ENCODE measurements at places on chromosomes 4 and X. TPM values are rescaled to one million over a fixed set of nuclear protein-coding genes. Genes with fewer than 3 reads are reported as not detected.

DNA sequence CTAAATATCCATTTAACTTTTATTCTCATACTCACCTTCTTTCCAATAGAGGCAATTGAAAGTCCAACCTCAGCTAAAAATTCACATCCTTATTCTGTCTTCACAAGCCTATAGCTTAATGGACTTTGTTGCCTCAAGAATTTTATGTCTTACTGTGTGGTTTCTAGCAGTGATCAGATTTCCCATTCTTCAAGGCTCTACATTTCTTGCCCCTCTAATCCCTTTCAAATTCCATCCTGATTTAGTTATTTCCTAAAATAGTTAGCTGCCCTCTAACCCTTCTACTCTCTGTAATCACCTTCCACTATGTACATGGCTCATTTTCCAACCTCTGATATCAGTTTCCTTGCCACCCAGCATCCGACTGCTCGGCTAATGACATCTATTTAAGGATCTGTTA is 204.1 kb upstream of the CENPE start:
- DNase-seq = no peak

DNA sequence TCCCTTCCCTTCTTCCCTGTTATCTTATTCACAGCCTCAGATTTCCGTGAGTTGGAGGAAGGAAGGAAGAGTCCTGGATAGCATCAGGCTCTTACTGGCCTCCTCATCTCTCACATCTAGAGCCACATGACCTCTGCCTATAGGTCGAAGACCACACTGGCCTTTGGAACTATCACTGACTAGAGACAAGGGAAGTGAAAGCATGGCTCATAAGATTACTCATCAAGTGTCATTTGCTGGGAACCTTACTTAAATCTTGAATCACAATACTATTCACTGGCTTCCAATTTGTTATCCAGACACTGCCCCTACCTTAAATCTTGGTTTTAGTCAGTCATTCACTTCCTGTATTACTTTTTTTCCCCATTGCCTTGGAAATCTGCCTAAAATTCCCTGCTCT is 61.6 kb upstream of the MTMR8 start:
- DNase-seq = no peak

GRCh38 chr4:11073621-11074051 is 355.1 kb downstream of the HS3ST1 start:
- no peak for DNase-seq

DNA sequence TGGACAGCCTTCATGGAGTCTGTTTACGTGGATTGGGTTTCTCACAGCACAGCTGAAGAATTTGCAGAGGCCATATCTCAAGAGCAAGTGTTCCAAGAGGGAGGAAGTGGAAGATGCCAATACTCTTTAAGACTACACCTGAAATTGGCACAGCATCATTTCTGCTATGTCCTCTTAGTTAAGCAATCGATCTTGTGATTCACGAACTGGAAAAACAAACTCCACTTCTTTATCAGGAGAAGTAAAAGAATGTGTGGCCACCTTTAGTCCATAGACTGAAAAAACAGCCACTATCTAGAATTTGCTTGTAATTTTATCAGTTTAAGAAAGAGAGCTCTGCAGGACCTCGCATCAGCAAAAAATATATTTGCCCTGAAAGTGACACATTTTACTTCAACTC is 473.1 kb upstream of the ATOH1 start:
- no peak for DNase-seq

Gene MAGEB1
- total RNA-seq = not detected

GRCh38 chr4:110823251-110823650 is 200.4 kb upstream of the PITX2 start:
- DNase-seq = no peak

GRCh38 chr4:49000806-49001205 is 14.7 kb downstream of the CWH43 start:
- DNase-seq = no peak

Gene FAT4
- 26.6 TPM for total RNA-seq

GRCh38 chr4:10456260-10456594 is 999 bp downstream of the ZNF518B start:
- DNase-seq = no peak

Gene CT45A5
- not detected for total RNA-seq

- DNase-seq = no peak
Measured at GRCh38 chr4:106273831-106274230, 42.2 kb downstream of the TBCK start.

Gene TMEM47
- total RNA-seq = 45.4 TPM

- no peak for DNase-seq
Measured at GRCh38 chr4:6750286-6751221, 32.0 kb upstream of the KIAA0232 start.

DNA sequence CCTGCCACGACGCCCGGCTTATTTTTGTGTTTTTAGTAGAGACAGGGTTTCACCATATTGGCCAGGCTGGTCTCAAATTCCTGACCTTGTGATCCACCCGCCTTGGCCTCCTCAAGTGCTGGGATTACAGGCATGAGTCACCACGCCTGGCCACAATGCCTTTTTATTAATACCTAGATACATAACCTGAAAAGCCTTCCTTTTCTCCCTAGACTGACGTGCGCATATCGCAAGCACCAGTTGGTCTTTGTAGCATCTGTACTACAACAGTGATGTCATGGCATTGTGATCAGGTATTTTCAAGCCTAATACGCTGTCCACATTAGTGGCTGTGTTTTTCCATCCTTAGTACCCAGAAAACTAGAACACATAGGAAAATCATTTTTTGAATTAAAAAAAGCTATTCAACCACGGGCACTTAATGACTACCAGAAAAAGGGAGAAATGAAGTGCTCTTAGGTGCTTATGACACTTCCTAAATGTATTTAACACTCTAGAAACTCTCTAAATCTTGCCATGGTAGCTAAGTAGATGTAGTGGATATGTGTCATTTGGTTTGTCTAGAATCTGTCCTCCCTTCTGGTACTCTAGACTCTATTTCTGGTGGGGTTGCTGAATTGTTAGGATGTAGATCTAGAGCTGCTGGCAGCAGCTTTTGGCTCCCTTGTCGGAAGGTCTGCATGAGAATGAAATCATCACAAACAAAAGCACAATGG is 707.8 kb downstream of the STIM2 start:
- no peak for DNase-seq

Gene XKRX
- total RNA-seq = 0.41 TPM

DNA sequence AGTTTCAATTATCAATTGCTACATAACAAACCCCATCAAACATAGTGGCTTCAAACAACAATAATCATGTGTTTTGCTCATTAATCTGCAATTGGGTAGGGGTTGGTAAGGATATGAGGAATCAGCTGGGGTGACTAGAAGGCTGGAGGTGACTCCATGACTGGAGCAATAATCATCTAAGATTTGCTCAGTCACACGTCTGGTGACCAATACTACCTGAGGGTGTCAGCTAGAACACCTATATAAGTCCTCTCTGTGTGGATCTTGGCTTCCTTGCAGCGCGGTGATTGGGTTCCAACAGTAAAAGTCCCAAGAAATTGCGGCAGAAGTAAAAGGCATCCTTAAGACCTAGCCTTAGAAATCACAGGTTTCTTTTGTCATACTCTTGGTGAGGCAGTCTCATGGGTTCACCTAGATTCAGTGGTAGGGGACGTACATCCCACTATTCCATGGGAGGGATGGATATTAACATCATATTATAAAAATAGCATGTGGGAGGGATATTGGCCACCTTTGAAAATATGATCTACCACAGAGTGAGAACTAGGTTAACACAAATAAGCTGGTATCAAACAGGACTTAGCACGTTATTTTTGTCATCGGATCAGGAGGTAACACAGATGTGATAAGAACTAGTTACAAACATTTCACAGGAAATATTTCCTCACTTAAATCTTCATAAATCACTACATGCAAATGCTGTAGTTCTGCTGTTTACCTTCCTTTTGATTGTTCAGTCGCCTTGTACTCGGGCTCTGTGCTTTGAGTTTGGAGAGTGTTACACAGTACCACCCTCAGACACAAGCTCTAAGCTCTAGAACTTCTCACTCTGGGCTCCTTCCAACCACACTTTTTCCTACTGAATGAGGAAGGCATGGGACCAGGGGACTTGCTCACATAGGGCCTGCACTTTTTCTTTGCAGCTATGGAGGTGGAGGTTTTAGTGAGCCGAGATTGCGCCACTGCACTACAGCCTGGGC is 78.3 kb downstream of the LARP7 start:
- DNase-seq = no peak

DNA sequence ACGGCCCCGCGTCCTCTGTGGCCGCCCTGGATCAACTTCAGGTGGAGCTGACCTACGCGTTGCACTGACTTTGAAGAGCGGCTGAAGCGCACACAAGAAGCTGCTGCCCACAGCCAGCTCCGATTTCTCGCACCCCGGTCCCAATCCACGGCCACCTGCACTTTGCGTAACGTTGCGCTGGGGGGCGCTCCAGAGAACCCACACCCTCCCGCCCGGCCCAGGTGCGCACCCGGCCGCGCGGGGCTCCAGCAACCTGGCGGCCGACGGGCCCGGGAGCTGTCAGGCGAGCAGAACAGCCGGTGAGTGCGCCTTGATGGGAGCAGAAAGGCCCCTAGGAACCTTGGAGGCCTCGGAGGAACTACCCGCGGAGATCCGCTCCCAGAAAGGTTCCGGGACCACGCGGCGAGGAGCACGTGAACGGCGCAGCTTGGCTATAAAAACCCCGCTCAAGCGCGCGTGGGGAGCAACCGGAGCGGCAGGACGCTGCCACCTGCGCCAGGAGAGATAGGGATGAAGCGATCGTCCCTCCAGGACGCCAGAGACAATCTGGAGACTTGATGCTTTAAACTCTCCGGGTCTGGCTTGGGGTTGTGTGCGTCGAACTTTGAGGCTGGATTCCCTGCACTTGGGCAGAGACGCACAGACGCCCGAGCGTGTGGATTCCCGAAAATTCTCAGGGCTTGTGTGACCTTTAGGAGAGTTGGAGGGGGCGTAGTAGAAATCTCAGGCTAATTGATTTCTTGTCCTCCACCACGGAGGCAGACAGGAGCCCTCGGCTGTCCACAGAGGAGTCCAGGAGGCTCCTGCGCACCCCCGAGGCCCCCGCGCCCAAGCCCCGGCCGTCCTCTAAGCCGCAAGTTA is 591 bp upstream of the NWD2 start:
- DNase-seq = peak; percentile 14

- no peak for DNase-seq
Measured at GRCh38 chr4:25103418-25103817, 56.8 kb downstream of the SEPSECS start.

DNA sequence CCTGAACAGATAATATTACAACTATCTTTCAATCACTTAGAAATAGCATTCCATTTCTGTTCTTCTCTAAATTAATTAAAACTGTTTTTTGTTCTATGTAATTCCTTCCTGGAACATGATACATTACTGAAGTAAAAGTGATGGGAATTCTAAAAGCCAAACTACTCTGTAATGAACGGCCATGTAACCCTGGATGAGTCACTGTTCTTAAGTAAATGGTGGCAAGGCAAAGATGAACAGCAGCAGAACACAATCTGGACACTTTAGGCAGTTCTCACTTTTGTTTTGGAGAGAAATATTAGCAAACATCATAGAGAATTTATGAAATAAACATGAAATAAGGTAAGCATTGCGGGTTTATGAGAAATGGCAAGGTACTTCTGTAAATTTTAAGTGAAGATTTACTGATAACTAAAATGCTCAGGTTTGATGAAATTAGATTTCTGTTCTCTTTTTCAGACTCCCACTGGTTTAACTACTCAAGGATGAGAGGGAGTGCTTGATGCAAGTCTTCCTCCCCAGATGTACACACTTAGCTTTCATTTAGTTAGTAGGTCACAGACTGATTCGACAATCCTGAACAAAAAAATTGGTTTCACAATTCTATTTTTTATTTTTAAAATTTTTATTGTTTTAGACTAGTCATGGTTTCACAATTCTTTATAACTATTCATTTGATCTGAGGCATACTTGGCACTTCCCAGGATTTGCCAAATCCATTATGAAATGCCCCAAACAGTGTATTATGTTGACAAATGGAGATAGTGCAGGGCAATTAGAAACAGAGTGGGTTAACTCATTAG is 964 bp upstream of the GPR82 start:
- DNase-seq = no peak

Gene GRIA3
- 2.2 TPM for total RNA-seq

- DNase-seq = no peak
Measured at GRCh38 chr4:37837446-37837845, 11.0 kb downstream of the PGM2 start.

Gene TMSB15A
- 233 TPM for total RNA-seq

Gene TLR7
- not detected for total RNA-seq

Gene NEXMIF
- total RNA-seq = 1.9 TPM

DNA sequence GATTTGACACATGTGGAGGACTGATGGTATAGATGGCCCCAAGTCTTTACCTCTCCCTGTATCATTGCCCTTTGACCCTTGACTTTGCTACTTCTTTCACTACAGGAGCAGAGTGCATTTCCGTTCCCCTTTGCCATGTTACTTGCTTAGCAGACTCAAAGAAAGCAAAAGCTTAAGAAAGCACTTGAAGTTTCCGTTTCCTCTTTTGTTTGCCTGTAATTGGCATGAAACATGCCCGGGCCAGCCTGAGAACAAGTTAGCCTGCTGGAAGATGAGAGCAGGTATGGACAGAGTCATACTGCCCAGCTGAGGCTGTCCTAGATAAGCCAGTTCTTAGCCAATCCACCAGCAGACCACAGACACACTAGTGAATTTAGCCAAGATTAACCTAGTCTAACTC is 206.0 kb downstream of the BCOR start:
- DNase-seq = no peak

DNA sequence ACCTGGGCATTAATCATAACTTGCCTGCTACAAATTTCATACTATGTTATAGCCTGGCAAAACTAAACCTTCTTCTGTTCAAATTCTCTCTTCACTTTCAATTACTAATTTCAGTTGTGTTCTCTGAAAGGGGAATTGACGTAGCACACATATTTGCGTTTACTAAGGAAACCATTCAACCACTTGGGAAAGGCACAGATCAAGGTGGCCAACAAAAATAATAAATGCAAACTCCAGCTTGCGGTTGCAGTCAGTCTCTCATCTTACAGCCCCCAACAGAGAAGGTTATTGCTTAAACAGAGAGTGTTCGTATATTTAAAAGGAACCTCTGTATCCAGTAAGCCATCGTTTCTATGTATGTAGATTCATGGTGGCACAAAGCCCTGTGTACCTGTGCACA is 4.0 kb downstream of the SRPX start:
- no peak for DNase-seq

- no peak for DNase-seq
Measured at GRCh38 chr4:150160473-150160872, 82.2 kb downstream of the DCLK2 start.

DNA sequence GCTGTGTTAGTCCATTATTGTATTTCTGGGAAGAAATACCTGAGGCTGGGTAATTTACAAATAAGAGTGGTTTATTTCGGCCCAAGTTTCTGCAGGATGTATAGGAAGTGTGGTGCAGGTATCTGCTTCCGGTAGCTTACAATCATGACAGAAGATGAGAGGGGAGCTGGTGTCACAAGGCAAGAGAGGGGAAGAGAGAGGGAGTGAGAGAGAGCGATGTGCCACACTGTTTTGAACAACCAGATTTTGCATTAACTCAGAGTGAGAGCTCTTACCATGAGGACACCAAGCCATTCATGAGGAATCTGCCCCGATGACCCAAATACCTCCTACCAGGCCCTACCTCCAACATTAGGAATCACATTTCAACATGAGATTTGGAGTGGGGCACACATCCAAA is 627.6 kb upstream of the FRG1 start:
- DNase-seq = no peak

GRCh38 chrX:367866-368265 is 18.8 kb downstream of the PPP2R3B start:
- DNase-seq = no peak

- no peak for DNase-seq
Measured at GRCh38 chrX:112866175-112866574, 25.5 kb upstream of the AMOT start.

Gene FATE1
- total RNA-seq = not detected

- DNase-seq = no peak
Measured at GRCh38 chr4:83268491-83268890, 16.1 kb downstream of the COQ2 start.

- no peak for DNase-seq
Measured at GRCh38 chrX:68440442-68440841, 7.1 kb upstream of the OPHN1 start.

All from neural crest cell (in vitro differentiated cells).